ENCODE measurements at places on chromosomes 2 and 18. TPM values are rescaled to one million over a fixed set of nuclear protein-coding genes. Genes with fewer than 3 reads are reported as not detected.

TMEM200C gene
- 2.3 TPM for total RNA-seq

TDRD15 gene
- total RNA-seq: under 0.01 TPM

RIT2 gene
- not detected for total RNA-seq

BCL2 gene
- 1.6 TPM for total RNA-seq

UGT1A10 gene
- not detected for total RNA-seq

HNMT gene
- 10.4 TPM for total RNA-seq

HOXD12 gene
- total RNA-seq: not detected

C1QL2 gene
- 0.15 TPM for total RNA-seq

SRBD1 gene
- 12.7 TPM for total RNA-seq

TUBA4B gene
- total RNA-seq: not detected

SPATA3 gene
- not detected for total RNA-seq

SERPINB2 gene
- total RNA-seq: 6.2 TPM
